Anterior cingulate cortex (tissue), 58 donors: ENCODE measurements at places on chromosomes 4 and X.

DNA sequence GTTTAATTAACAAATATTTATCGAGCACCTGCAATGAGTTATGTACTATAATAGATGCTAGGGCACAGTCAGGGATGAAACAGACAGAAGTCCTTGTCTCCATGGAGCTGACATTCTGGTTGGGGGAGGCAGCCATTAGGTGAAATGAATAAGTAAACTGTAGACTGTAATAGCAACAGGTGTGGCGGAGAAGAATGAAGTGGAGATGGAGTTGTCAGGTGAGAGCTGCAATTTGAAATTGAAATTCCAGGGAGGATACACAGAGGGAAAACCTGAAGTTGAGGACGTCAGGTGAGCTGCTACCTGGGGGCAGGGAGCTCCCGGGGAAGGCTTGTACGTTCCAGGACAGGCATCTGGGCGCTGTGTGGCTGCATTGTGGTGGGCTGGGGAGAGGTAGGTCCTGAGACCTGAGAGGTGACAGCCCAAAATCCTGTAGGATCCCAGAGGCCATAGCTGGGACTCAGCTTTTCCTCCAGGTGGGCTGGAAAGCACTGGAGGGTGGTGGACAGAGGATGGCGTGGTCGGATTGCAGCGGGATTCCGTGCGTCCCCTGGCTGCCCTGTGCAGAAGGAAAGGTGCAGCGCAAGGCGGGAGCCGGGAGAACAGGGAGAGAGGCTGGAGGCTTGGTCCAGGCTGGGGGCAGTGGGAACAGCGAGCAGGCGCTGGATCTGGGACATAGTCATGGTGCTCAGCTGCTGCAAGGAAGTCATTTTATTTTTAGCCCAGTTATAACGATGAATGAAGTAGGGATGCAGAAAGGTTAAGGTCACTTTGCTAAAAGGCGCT, 24.8 kb downstream of the CYTL1 start:
- DNase-seq = no peak

GRCh38 chr4:183831683-183832082, 73.4 kb upstream of the STOX2 start:
- no peak for DNase-seq

GRCh38 chrX:1354036-1355019, 17.7 kb downstream of the IL3RA start:
- no peak for DNase-seq

DNA sequence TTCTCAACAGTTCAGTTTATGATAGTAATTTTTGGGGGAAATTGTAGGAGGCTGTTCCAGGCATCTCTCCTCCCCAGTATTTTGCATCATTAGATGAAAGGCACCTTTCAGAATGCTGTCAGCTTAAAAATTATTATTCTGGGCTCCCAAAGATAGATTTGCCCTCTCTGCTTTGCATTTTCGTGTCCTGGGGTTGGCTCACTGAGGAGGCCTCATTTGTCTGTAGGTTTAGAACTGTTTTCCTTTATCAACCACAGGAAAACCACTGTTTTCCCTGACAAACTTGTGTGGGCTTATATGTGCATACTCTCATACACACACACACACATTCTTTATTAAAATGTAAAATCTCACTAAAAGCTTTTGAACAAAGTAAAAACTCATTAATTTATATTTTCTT, 197.2 kb upstream of the VCX3A start:
- no peak for DNase-seq

- no peak for DNase-seq
Measured at GRCh38 chr4:152479428-152480026, 56.4 kb downstream of the FBXW7 start.

DNA sequence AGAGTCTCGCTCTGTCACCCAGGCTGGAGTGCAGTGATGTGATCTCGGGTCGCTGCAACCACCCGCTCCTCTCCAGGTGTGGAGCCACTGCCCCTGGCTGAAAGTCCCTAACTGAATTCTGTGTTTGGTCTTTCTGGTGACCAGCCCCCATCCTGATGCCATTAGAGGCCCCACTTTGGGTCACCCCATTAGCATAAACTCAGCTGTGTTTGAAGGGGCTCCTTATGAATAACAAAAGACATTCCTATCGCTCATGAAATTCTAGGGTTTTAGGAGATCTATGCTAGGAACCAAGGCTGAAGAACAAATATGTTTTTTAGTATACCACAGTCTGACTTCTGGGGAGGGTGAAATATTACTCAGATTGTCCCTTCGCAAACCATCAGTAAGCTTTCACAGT, 652.9 kb downstream of the ADGRL3 start:
- DNase-seq = no peak

GRCh38 chr4:70714079-70714887, 7.5 kb upstream of the RUFY3 start:
- DNase-seq = no peak

- DNase-seq = no peak
Measured at GRCh38 chr4:104905546-104905945, 241.1 kb upstream of the TET2 start.

DNA sequence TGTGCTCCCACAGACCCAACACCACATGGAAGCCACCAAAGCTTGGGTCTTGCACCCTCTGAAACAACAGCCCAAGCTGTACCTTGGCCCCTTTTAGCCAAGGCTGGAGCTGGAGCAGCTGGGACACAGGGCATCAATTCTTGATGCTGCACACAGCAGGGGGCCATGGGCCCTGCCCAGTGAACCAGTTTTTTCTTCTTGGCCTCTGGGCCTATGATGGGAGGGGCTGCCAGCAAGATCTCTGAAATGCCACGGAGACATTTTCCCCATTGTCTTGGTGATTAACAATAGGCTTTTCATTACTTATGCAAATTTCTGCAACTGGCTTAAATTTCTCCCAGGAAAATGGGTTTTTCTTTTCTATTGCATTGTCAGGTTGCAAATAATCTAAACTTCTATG, 49.0 kb downstream of the SPANXA2 start:
- DNase-seq = no peak

- DNase-seq = no peak
Measured at GRCh38 chrX:117532339-117532738, 584.3 kb downstream of the KLHL13 start.
